ENCODE measurements at places on chromosomes 3 and 15.

DNA sequence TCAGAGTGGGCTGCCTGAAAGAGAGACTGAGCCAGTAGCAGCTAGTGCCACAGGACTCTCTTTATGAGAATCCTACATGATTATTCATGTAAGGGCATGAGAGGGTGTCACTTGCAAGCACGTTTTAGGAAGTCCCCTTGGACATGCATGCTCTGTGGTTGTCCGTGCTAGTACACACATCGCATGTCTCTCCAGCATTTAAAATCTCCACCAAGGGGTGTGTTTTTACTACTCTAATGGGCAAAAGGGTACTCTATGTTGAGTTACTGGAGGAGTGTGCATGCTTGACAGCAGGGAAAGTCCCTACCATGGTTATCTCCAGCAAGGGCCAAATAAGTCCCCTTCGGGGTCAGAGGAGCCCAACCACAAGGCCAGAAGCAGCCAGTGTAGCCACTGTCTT lies 70.7 kb downstream of the DCLK3 start:
- DNase-seq, result no peak

DNA sequence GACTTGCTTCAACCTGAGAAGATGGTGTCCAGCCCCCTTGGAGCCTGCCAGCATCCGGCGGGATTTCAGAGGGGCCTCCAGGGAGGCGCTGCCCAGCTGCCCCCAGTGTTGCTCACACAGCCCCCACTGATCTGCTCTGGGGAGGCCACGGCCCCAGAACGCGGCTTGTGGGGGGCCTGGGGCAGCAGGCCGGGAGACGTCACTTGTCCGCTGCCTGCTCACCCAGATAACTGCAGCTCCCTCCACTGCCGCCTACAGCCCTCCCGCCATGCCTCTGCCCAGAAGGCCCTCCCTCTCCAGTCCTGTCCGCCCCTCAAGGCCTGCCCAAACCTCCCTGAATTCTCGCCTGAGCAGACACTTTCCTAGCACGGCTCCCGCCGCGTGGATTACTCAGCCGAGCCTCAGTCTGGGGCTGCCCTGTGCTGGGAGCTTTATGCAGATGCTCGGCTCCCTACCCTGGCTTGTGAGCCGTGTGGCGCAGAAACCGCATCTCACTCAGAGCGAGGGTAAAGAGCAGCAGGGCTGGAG lies 17.2 kb upstream of the ADIPOQ start:
- DNase-seq, result peak; percentile 24

GRCh38 chr3:102715030-102715697 lies 280.3 kb downstream of the ZPLD1 start:
- DNase-seq, result peak; percentile 7

DNA sequence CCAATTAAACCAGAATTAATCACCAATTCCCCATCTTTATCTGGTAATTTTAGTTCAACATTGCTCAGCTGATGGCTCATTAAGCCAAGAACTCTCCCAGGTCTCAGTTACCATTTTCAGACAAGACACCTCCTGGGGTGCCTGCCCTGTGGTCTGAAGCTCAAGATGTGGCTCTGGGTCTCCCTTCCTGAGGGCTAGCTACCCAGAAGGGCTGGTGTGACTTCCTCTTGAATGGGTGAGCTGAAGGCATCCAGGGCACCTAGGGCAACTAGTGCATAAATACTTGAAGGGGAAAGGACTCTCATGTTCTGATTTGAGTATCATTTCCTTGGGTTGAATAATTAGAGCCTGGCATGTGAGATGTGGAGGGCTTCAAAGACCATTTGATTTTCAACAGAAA lies 6.7 kb upstream of the TM4SF1 start:
- no peak for DNase-seq

DNA sequence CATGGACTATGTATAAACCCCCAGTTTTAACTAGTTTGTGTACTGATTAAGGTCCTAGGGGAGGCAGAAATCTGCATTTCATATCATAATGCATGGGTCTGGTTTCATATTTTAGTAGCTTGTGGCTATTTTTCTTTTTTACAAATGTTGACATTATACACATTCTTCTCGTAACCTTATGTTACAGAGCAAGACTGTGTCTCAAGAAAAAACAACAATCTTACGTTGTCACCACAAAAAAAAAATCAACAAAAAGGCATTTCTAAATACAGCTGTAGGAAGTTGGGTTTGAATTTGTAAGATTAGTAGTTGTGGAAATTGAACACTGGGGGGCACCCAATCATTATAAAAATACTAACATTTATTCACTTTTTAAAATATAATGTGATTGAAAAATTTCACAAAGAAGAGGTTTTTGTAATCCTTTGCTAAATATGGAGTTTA lies 17.9 kb downstream of the SERP1 start:
- DNase-seq, result peak; percentile 20

GRCh38 chr3:44419923-44420650 lies 57.4 kb downstream of the ZNF445 start:
- peak; percentile 81 for DNase-seq
